ENCODE measurements at places on chromosomes 11 and 22.
A peak's percentile ranks its signal among the peaks of the same experiment; 100 is the strongest.

DNA sequence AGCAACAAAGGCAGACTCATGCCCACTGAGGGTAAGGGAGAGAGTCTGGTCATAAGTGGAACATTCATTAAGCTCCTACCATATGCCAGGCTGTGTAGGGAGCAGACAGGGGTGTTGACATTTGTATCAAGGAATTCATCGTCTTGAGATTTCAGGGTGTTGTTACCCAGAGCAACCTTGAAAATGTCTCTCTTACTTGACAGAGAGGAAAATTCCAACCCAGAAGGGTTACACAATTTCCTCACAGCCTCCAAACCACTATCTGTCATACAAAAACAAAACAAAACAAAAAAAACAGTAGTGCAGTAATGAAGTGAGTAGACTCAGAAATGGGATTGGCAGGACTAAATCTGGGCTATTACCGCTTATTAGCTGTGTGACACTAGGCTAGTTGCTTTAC is 113.2 kb downstream of the MIAT start:
- no peak for ATAC-seq

DNA sequence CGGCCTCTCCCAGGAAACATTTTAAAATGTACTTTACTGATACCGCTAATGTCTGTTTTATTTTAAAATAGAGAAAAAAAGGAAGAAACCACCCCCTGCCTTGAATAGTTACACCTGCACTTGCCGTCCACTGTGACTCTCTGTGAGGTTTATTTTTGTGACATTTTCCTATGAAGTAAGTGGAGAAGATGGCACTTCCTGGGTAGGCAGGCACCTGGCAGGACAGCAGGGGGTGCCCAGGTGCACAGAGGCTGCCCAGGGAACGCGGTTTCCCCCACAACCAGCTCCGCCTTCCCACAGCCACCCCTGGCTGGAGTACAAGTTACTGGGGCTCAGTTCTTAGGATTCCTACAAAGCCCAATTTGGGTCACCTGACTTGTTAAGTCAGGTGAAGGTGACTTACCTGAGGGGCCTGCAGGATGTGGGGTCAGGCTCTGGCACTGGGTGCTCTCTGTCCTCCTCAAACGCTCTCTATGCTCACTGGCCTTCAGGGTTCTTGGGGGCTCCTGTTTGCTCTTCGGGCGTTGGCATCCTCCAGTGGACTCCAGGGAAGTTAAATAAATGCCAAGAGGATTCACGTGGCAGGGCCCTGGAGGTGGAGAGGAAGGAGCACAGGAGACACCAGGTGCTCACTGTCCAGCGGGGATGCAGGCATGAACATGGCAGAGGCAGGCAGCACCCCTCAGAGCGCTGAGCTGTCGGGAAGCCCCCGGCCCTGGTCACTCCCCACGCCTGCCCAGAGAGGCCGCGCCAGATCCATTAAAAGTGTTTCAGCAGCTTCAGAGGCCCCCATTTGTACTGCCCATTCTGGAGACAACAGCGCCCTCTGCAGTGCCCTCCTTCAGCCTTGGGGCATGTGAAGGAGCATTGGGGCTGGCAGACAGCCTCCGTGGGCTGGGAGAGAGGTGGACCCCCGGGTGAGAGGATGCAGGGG is 1021.2 kb downstream of the TBC1D22A start:
- ATAC-seq = no peak

DNA sequence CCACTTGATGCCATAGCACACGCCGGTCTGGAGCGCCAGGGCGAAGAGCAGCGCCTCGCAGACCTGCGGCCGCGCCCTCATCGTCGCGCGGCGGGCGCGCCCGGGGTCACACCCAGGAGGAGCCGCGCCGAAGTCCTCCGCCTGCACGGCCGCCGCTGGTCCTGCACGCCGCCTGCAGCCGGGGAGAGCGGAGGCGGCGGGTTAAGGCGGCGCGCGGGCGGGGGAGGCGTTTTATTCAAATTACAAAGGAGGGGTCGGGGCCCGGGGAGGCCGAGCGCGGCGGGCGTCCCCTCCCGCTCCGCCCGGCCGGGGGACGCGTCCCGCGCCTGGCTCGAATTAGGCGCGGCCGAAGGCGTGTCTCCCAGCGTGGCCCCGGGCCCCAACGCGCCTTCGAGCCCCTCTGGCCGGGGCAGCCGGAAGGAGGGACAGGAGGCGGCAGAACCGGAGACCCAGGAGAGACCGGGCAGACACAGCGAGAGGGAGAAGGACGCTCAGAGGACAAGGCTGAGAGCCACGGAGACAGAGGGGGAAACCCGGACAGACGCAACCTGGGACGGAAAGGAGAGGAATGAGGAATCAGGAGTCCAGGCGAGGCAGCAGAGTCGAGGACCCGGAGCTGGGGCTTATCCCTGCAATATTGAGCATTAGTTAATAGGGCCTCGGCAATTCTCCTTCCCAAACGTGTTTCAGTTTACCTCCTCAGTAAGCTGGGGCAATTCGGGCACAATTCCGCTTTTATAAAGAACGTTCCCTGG is at the start of gene WNT11:
Gene WNT11, minus strand, starts transcription at position 176 of the 755 bp plus-strand sequence. Its CDS starts 95 bp downstream, at position 81.
- ATAC-seq = peak; percentile 65

- ATAC-seq = no peak
These were observed 137.1 kb downstream of the ADAMTS15 start for GRCh38 chr11:130585545-130585944.

DNA sequence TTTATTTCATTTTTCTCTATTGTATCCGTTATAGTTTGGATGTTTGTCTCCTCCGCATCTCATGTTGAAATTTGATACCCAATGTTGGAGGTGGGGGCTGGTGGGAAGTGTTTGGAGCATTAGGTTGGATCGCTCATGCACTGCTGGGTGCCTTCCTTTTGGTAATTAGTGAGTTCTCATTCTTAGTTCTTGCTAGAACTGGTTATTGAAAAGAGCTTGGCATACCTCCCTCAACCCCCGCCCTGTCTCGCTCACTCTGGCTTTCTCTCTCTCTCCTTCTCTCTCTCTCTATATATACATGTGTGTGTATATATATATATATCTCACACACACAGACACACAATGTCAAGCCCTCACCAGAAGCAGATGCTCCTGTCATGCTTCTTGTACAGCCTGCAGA is 978.7 kb downstream of the DLG2 start:
- ATAC-seq = no peak

- ATAC-seq = no peak
These were observed 23.9 kb upstream of the SWAP70 start for GRCh38 chr11:9639985-9640384.

DNA sequence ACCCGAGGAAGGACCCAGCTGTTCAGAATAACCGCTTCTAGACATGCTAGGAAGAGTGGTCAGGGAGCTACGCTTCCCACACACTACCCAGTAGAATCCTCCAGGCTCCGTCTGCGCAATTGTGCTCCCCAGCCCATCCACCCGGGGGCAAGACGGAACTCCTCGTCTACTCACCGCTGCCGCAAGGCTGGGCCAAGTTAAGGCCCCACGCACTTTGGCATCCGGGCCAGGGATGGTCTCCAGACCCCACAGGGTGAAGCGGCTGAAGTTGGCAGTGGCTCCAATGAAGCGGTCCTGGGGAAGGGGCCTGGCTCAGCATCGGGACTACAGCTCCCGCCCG is 757 bp downstream of the RNASEH2C start:
- ATAC-seq = peak; percentile 41

DNA sequence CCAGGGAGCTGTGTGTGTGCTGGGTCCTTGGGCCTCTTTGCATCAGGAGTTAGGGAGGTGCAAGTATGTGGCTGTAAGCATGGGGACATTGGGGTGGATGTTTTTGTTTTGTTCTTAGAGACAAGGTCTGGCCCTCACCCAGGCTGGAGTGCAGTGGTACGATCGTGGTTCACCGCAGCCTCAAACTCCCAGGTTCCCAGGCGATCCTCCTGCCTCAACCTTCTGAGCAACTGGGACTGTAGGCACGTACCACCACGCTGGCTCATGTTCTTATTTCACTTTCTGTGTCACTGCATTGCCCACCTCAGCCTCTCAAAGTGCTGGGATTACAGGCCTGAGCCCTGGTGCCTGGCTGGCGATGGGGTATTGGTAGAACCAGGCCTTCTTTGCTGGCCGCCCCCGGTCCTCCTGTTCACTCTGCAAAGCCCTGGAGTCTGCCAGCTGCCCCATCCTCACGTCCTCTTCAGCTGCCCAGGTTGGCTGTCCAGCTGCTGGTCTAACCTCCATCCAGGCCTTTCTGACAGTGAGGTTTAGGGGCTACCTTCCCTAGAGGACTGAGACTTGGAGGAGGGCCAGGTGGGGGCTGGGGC is 851 bp upstream of the GRAMD4 start:
- no peak for ATAC-seq

DNA sequence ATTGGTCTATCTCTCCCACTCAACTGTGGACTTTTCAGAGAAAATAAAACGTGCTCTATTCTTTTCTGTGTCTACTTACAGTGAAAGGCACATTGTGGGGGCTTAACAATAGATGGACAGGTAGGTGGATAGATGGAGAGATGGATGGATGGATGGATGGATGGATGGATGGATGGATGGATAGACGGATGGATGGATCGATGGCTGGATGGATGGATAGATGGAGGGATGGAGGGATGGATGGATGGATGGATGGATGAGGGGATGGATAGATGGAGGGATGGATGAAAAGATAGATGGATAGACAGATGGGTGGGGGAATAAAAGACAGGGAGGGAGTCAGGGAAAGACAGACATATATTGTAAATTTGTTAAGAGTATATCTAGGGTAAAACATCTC is 14.2 kb upstream of the SLC1A2 start:
- ATAC-seq = no peak

DNA sequence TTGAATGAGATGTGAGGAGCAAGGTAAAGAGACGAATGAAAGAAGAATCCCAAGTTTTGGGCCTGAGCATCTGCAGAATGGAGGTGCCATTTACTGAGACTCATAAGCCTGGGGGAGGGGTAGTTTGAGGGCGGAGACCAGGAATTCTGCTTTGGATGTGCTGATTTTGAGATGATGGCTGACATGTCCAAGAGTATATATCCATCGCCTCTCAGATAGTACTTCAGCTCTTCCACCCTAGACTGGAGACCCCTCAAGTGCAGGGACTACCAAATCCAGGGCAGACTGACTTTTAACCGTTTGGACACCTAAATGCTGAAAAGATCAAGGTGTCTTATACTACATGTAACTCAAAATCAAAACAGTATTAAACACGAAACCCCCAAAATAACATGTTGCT is 1.3 kb upstream of the SDF2L1 start:
- ATAC-seq = no peak

- no peak for ATAC-seq
These were observed 641 bp downstream of the APOC3 start for GRCh38 chr11:116830184-116830912.

- ATAC-seq = peak; percentile 47
These were observed 67.6 kb upstream of the TEAD1 start for GRCh38 chr11:12606597-12606996.

DNA sequence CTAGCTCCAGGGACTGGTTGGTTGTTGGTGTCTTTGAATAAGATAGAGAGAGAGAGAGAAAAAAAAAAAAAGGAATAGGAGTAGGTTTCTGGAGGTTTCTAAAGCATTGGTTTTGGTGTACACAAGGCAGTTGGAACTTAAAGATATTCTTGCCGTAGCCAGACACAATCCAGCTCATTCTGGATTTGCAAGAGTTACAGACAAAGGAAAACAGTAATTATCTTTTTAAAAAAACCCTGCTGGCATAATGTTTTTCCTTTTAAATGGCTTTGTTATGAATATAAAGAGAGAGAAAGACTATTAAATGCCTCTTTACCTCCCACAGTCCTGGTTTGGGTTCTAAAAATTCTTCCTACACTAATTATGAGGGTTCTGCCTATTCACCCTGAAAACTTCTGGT is 120.4 kb upstream of the RAG2 start:
- ATAC-seq = peak; percentile 31

DNA sequence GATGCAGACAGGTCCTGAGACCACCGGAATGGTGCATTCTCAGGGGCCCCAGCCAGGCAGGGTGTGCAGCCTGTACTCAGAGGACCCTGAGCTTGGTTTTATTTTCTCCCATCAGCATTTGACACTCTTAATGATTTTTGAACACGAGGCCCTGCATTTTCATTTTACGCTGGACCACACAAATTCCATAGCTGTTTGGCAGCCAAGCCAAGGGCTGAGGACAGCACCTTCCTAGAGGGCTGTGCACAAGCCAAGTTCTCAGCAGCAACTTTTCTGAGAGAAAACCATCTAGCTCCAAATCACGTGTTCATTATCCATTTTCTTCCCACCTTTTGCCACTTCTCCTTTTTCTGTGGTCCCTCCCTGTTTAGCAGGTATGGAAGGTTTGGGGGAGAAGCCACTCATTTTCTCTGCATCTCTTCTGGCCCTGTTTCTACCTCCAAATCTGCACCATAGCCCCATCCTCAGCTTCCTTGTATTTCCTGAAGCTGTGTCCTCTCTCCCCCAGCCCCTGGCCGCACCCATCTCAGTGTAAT is 60.4 kb downstream of the TRAF6 start:
- no peak for ATAC-seq

- ATAC-seq = no peak
These were observed 6.7 kb upstream of the TSKU start for GRCh38 chr11:76776472-76776871.

DNA sequence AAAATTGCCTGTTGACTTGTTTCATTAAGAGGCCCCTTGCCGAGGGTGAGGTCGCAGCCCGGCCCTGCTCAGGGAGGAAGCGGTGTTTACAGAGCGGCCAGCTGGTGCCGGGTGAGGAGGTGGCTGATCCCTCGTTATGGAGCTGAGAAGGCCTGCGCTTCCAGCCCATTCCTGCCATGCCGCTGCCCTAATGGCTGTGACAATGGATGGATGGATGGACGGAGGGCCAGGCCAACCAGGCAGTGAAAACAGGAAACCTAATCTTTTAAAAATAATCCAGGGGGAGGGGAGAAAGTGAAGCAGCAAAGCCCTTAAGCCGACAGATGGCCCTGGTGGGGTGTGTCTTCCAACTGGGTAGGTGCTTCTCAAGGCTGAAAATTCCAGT is 38.5 kb downstream of the BCR start:
- peak; percentile 93 for ATAC-seq

GRCh38 chr11:47797633-47798032 is 30.5 kb upstream of the FNBP4 start:
- ATAC-seq = no peak

DNA sequence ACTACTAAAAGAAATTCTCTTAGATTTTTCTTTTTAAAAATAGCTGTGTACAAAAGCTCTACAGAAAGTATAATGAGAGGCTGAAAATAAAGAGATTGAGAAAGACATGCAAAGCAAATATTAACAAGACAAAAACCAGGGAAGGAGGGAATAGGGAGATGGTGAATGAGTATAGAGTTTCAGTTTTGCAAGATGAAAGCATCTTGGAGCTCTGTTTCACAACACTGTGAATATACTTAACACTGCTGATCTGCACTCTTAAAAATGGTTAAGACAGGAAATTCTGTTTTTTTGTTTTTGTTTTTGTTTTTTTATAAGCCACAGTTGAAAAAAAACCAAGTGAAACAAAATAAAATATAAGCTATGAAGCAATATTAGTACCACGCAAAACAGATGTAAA is 5.5 kb downstream of the TMEM218 start:
- no peak for ATAC-seq

DNA sequence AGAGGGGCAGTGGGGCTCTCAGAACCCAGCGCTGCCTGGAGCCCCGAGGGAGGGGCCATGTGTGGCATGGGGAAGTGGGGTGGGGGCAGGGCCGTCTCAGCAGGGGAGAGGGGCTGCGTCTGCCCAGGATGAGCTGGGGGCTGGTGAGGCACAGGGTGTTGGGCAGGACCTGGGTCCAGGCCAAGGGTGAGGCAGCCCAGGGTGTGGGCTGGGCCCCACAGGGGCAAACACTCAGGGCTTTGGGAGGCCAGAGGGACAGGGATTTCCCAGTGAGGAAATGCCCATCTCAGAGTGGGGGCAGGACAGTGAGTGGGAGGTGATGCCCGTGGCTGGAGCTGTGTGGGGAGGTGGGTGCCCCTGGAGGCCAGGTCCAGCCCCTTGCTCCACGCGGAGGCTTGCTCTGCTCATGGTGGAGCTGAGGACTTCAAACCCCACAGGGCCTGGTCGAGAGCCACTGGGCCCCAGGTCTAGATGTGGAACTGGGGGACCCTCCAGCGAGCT is 5.4 kb downstream of the PLXNB2 start:
- peak; percentile 2 for ATAC-seq

All from motor neuron (in vitro differentiated cells).